ENCODE measurements at places on chromosomes 12 and 14.

GRCh38 chr12:98532687-98533304 is 17.4 kb downstream of the TMPO start:
- peak; percentile 15 for DNase-seq

GRCh38 chr12:87923361-87923760 is 105.8 kb downstream of the C12orf50 start:
- DNase-seq = no peak

DNA sequence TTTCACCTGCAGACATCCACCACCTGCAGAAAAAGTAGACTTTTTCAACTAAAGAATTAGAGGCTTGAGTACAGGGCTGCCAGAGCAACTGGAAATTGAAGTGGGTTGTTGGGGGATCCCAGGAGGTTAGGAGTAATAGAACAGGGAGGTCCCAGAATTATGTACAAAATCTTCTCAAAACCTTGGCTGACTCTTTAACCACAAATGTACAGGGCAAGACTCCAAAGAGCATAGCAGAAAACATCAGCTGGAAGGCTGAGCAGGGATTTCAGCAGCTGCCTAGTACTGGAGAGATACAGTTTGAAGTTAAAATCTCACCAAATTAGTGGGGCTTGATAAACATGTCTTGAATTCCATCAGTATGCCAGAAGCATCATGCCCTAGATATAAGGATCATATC is 191.6 kb downstream of the CRADD start:
- no peak for DNase-seq

DNA sequence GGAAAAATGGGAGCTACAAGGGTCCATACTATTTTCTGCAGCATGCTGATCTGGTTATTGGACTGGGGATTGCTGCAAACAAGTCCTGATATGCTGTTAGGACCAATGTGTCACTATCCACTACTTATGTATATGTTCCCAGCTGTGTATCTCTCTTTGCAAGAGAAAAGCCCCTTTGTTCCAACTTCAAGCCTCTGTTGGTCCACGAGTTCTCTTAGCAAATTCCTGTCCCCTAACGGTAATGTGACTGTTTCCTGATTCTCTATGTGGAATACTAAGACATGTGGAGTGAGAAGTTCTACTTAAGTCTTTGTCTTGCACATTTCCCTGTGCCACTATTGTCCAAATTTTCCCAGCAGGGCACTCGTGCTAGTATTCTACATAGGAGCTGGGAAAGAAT is 557.7 kb downstream of the FSCB start:
- no peak for DNase-seq

- no peak for DNase-seq
These were observed 9.6 kb downstream of the KCNJ8 start for GRCh38 chr12:21764950-21765349.

- no peak for DNase-seq
These were observed 82.2 kb downstream of the PTPRO start for GRCh38 chr12:15404485-15404884.

DNA sequence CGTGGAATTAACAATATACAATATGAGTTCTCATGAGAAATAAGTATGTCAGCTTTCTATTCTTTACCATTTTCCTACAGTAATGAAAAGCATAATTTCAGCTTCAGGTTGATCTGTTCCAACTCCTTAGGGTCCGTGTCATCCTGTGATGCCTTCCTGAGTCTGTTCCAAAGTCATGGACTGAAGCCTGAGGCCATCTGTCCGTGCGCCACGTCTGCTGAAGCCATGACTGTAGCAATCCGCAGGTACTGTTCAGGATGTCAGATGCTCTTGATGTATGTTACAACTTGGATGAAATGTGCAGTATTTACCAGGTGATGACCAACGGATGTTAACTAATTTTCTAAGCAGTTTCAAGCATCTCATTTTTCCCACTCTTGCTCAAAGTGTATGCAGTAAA is 67.0 kb upstream of the ATF1 start:
- DNase-seq = no peak

DNA sequence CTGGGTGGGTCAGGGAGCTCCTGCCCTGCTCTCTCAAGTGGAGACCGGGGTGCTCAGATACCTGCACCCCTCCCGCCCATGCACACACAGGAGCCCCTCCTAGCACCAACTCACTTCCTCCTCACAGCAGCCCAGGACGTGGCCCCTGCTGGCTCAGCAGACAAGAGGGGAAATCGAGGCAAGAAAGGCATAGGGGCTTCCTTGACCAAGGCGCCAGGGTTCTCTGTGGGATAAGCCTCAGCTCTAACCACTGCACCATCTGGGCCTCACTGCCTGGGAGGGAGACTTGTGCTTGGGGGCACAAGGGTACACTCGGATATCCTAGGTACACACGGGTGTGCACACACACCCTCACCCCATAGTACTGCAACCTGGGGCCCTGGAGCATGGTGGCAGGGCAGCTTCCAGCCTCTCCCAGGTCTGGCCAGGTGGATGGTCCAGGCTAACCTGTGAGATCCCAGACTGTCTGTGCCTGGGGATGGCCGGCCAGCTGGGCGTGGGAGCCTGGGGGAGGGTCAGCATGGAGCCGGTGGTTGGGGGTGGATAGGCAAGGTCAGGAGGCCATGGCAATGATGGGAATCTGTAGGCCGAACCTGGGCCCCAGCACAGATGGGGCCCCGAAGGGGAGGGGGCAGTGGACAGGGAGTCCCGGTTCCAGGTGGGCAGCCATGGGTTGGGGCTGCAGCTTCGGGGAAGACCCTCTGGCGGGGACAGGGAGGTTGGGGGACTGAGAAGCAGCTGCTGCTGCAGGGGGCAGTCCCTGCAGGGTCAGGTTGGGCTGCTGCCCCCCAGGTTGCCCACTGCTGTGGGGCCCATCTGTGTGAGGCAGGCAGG is 312.4 kb downstream of the TMEM121 start:
- DNase-seq = no peak

DNA sequence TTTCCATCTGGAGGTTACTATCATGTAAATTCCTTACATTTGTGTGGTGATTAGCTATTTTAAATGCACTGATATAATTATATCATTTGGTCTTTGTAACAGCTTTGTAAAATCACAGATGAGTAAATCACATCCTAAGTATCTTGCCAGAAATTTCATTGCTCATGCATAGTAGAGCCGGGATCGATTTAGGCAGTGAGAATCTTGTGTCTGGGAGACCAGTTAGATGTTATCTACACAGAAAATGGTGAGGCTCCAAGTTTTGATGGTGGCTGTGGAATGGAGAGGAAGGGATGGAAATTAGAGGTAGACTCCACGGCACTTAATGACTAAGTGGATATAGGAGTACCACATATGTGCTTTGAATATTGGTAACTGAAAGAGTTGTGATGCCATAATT is 156.3 kb downstream of the MSRB3 start:
- no peak for DNase-seq

- no peak for DNase-seq
These were observed 147.3 kb downstream of the RBM19 start for GRCh38 chr12:113818833-113819232.

GRCh38 chr12:128326406-128326805 is 59.4 kb downstream of the TMEM132C start:
- DNase-seq = no peak

- DNase-seq = no peak
These were observed 33.3 kb downstream of the KCTD10 start for GRCh38 chr12:109443794-109444193.

- peak; percentile 95 for DNase-seq
These were observed at the start of gene ZNF140 for GRCh38 chr12:133080368-133081158. ZNF140 (plus strand) TSS chr12:133080923; CDS start chr12:133081321, 398 bp downstream.

- DNase-seq = no peak
These were observed 225.2 kb downstream of the FUT8 start for GRCh38 chr14:65637780-65638179.

DNA sequence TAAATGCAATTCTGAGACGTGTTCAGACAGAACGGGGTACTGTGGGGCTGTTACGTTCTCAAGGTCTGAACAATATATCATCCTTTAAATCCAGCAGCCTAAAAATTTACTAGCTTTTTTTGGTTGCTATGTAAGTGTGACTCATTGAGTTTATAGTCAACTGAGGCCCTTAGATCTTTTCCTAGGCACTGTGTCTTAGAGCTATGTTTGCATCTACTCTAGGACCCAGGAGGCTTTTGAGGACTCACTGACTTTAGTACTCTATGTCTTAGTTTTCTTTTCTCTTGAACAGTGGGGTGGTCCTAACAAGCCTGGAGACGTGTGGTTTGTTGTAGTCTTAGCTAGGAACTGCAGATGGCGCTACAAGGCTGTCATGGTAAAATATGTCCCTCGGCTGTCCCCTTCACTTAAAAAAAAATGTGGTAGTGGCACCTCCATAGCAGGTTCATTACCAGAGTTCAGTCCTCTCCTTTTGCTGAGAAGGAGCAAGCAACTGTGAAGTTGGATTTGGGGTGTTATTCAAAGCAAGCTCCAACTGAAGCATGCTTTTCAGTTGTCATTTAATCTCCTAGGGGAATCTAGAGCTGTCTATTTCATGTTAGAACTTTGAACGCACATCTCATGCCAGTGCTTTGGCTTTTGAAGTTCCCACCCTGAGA is 8.7 kb upstream of the SPATS2 start:
- peak; percentile 39 for DNase-seq

- DNase-seq = no peak
These were observed 44.6 kb downstream of the CCDC85C start for GRCh38 chr14:99559286-99559990.

DNA sequence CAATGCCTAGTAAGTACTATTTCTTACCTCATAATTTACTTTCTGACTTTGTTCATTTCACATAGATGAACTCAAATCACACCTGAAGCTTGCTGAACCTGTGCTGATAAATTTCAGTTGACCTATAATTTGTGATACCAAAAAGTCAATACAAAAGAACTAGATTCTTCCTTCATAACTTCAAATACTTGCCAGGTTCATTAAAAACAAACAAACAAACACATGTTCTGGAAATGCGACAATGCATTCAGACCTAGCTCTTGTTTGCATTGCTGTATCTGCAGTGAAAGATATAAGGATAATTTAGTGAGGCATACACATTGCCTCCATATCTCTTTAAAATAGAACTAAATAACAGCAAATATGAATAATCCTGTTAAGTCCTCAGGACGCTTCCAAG is 221.3 kb downstream of the GXYLT1 start:
- DNase-seq = no peak

DNA sequence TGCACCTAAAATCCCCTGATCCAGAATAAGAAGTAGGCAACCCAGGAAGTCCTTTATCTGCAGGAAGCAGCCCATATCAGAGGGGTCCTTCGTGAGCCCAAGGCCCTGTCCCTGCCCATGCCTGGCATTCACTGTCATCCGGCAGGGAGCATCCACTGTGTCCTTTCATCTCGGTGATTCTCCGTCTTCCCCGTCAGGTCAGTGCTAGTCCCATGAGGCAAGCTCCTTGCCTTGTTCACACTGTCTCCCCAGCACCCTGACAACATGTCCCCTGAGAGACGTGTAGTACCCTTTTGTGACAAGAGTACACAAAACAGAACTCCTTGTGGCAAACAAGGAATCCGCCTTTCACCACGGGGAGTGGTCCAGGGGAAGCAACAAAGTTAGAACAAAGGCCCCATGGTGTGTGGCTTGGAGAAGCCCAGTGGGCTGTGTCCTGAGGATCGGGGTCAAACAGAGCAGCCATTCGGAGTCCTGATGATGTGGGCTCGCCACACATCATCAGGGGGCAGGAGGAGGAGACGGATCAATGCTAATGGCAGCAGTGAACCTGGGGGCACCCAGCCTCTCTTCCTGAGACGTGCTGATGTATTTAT is 112.1 kb downstream of the DICER1 start:
- DNase-seq = no peak

DNA sequence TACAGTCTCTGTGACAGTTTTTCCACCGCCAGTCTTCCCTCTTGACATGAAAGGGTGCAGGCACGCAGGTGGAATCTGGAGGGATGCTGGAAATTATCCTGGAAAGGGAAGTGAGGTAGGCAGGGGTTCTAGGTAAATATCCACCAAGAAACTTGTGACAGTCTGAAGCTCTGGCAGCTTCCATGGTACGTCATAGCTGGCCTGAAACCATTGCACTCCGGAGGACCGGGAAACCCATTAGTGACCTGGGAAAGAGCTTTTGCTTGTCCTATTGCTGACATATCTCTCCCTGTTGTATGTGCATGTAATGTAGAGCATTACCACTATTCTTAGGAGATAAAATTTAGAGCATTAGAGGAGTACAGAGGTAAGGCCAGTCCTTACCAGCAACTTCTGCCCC is 275.9 kb downstream of the EGLN3 start:
- DNase-seq = no peak

- DNase-seq = no peak
These were observed 34.8 kb downstream of the ATL1 start for GRCh38 chr14:50594577-50595316.

GRCh38 chr12:89401433-89402058 is 49.2 kb upstream of the DUSP6 start:
- DNase-seq = no peak

- DNase-seq = no peak
These were observed 7.5 kb downstream of the MPHOSPH9 start for GRCh38 chr12:123225443-123225842.

- DNase-seq = no peak
These were observed 617.2 kb downstream of the MED13L start for GRCh38 chr12:115660211-115660805.

GRCh38 chr14:82438436-82438835 is 904.8 kb upstream of the SEL1L start:
- no peak for DNase-seq

DNA sequence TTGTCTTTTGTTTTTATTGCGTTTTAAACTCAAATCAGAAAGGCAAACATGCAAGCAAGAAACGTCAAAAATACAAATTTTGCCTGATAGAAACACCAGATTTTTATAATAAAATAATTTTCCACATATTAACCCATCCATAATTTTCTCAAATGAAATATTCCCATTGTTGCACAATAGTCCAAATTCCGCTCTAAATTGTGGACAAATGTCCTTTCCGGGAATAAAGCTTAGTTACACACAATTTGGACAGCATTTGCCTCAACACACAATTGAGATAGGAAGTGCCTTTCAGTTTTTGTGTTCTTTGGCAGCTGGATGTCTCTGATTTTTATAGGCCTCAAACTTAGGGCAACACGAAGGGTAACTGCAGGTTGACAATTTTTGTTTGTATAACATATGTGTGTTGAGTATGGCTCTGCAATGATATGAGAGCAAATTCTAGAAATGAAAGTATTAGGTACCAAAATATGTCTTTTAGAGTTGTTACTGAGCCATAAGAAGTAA is 105.8 kb downstream of the DIO2 start:
- no peak for DNase-seq

GRCh38 chr14:99938376-99938775 is 126.8 kb upstream of the EVL start:
- no peak for DNase-seq

GRCh38 chr12:11830307-11830801 is 180.9 kb downstream of the ETV6 start:
- no peak for DNase-seq

Measured in SHP77 (cell line).